AG08396 (cell line): ENCODE measurements at places on chromosomes 4 and X.

GRCh38 chr4:72918362-72918761, 151.2 kb downstream of the COX18 start:
- no peak for DNase-seq

GRCh38 chr4:162683659-162684370, 482.9 kb downstream of the NAF1 start:
- DNase-seq = no peak

DNA sequence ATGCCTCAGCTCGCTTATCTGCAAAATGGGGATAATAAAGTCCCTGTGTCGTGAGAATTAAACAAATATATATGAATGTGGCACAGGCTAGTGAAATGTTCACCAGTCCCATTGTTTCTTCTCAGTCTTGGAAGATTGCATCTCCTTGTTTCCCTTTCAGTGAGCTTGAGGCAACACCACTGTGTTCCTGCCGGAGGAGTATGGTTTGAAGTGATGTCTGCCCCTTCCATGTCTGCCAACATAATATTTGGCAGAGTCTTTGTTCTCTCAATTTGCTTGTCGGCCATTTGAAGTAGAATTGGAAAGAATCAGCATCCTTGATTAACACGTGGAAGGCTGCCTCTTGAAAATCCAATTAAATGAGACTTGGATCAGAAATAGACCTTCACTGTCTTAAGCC, 1088.5 kb upstream of the INTU start:
- DNase-seq = no peak

DNA sequence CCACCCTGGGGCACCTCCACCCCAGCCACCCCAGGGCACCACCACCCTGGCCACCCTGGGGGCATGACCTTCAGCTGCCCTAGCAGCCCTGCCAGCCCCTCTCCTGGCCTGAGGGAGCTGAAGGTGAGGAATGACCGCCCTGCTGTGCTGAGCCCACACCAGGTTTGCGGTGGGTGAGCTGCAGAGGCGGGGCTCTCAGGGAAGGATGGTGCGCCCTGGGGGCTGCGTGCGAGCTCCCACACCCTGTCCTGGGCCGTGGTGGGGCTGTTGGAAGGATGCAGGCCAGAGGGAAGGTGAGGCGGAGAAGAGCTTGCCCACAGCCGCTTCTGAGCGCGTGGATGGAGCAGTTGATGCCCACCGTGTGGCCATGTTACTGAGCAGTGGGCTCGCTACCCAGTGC, 17.7 kb downstream of the UVSSA start:
- no peak for DNase-seq

DNA sequence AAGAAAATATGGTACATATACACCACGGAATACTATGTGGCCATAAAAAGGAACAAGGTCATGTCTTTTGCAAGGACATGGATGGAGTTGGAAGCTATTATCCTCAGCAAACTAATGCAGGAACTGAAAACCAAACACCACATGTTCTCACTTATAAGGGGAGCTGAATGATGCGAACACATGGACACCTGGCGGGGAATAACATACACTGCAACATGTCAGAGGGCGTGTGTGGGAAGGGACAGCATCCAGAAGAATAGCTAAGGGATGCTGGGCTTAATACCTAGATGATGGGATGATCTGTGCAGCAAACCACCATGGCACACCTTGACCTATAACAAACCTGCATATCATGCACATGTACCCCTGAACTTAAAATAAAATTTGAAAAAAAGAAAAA, 19.5 kb upstream of the CNKSR2 start:
- no peak for DNase-seq

GRCh38 chr4:147052361-147052760, 106.7 kb upstream of the TTC29 start:
- no peak for DNase-seq

- no peak for DNase-seq
These were observed 25.3 kb upstream of the NWD2 start for GRCh38 chr4:37219242-37219641.

DNA sequence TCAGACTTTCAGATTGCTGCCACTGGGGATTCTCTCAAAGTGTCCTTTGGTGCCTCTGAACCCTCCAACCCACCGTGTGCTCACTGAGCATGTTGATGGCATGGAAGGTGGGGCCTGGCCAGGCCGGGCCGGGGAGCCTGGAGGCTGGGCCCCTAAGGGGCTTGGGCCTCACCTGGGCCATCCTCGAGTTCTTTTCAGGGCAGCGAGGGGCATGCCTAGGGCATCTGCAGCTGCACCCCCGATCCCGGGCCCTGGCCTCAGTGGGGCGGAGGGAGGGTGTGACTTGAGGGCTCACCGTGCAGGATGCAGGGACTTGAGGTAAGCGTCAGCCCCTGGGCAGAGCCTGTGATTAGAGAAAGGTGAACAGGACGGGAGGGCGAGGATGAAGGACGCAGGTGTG, 1.6 kb upstream of the SH3TC1 start:
- no peak for DNase-seq

DNA sequence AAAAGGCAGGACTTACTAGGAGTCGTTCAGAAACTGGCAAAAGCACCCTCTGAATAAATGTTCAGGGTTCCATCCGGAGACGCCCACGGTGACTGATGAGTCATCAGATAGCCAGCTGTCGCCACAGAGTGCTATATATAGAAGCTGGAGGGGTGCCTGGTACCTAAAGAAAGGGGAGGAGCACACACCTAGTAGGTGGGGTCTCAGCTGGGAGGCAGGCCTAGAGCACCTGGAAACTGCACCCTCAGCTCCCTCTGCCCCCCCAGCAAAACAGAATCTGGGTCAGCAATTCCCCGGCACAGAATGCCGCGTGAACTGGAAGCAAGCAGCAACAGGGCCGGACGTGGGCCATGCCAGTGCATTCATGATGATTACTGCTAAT, 242.0 kb downstream of the BCOR start:
- DNase-seq = peak; percentile 27

DNA sequence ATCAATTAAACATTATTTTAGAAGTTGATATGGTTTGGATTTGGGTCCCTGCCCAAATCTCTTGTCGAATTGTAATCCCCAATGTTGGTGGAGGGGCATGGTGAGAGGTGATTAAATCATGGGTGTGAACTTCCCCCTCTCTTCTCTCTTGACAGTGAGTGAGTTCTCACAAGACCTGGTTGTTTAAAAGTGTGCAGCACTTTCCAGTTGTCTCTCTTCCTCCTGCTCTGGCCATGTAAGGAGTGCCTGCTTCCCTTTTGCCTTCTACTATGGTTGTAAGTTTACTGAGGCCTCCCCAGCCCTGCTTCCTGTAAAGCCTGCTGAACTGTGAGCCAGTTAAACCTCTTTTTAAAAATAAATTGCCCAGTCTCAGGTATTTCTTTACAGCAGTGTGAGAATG, 141.4 kb downstream of the GALNTL6 start:
- DNase-seq = no peak

- DNase-seq = no peak
These were observed 54.3 kb downstream of the WWC2 start for GRCh38 chr4:183153190-183153916.

DNA sequence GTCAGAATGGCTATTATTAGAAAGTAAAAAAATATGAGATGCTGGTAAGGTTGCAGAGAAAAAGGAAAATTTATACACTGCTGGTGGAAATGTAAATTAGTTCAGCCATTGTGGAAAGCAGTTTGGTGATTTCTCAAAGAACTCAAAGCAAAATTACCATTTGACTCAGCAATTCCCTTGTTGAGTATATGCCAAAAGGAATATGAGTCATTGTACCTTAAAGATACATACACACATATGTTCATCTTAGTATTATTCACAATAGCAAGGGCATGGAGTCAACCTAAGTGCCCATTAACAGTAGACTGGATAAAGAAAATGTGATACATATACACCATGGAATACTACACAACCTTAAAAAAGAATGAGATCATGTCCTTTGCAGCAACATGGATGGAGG, 148.2 kb downstream of the COMMD8 start:
- DNase-seq = no peak

DNA sequence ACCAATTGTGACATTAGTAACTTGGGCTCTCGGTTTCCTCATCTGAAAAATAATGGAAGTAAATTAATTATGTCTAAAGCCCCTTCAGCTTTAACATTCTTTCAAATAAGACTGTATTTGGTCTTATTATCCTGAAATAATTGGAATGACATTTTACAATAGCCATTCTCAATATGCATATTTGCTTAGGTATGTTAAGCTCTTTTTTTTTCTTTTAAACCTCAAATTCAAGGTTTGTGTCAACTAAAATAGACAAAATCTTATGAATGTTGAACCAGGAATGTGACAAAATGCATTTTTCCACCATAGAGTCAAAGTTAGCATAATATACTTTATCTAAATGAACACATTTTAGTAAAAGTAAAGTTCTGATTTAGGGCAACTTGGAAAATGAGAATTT, 34.4 kb upstream of the TET2 start:
- no peak for DNase-seq

DNA sequence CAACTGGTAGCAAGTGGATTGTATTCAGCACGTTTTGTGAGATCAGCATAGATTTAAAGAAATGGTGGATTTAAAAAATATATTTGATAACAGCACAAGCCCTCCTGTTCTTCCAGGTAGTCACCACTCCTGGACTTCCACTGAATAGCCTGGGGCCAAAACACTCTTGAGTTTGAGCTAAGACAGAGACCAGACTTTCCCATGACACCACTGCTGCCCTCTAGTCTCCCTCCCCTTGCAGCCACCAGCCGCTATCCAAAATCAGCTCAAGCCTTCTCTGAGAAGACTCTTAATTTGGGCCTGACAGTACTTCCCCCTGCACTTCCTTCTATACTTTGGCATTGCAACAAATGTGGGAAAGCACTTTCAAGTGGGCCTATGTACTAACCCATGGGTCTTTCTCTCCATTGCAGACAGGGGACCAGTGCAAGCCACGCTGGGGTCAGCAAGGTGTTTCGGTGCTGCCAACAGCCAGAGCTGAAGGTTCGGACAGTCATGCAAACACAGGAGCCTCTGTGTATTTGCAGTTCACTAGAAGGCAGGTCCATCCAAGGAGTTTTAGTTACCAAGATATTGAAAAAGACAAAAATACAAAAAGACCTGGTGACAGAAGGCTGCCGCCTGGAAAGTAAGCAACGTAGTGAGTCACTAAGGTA, 40.5 kb upstream of the KLHL13 start:
- no peak for DNase-seq

DNA sequence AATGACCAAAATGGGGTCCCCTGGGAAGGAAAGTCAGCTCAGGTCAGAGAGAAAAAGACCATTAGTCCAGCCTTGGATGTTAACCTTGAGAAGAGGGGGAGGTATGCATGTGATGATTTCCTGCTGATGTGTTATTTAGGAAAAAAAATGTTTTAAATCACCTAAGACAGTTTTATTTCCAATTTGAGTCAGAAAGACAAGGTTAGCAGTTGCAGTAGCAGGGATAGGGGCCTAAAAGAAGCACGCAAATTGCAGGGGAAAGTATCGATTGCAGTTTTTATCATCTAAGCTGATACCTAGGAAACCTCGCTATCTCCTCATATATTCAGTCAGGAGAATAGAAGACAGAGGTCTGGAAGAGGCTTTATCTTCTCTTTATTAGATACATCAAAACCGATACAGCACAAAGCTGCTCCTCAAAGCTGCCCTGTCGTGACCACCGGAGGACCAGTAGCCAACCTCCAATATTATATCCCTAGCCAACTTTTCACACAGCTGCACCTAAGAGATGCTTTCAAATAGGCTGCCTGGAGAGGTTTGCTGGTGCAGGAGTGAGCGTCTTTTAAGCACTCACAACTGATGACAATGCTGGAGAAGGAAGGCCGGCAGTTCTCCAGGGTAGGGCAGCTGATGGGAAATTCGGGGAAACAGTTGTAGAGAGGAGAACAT, 289.4 kb downstream of the INPP4B start:
- no peak for DNase-seq

DNA sequence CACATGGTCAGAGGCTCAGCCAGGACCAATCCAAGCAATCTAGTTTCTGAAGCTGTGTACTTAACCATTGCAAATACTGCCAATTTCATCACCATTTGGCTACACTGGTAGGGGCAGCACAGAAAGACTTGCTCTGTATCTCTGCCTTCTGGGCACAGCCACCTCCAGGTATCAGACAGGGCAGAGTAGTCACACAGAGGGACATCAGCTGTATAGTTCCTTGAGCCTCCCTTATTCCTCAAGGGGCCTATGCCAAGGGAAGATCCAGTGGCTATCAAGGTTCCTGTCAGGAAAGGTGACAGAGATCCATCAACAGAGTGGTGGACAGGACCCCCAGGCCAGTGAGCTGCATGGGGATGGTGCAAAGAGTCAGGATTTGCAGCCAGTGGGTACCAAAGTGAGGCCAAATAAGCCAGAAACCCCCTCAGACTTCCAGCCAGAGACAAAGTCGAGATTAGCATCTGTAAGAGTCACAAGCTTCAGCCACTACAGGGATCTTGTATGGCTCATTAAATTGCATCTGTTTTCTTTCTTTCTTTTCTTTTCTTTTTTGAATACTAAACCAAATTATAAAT, 381.6 kb upstream of the CPEB2 start:
- DNase-seq = no peak

DNA sequence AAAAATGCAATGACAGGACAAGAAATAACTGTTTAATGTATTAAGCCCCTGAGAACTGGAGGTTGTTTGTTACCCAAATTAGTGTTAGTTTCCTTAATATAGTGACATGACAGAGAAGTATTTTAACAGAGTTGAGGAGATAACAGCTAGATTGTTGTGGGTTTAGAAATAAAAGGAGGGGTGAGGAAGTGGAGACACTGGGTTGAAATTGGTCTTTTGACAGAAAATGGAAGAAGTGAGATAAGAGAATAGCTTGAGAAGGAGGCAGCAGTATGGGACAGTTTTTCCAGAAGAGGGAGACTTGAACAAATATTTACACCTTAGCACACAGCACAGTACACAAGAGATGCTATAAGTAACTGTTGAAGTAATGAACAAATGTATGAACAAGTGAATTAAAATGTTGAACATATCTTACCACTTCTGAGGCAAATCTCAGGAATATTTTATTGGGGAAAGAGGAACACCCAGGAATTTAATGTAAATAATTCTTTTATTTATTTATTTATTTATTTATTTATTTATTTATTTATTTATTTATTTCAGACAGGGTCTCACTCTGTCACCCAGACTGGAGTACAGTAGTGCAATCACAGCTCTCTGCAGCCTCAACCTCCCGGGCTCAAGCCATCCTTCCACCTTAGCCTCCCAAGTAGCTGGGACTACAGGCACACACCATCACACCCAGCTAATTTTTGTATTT, 58.0 kb upstream of the EGFL6 start:
- no peak for DNase-seq

DNA sequence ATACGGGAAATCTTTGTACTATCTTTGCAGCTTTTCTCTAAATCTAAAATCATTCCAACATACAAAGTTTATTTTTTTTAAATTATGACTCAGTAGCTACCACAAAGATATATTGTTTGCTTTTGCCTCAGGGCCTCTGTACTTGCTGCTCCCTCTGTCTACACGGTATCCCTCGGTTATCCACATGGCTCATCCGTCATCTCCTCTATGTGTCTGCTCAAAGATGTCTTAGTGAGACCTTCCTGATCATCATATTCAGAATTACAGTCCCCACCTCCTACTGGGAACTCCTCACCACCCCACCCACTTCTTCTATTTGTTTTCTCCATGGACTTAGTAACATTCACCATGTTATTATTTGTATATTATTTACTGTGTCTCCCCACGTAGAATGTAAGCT, 107.8 kb downstream of the PARM1 start:
- no peak for DNase-seq

- DNase-seq = no peak
These were observed 23.5 kb downstream of the NFKB1 start for GRCh38 chr4:102524691-102525090.

GRCh38 chr4:26069218-26069617, 155.2 kb downstream of the SMIM20 start:
- no peak for DNase-seq

GRCh38 chr4:173547889-173548288, 17.9 kb upstream of the HAND2 start:
- no peak for DNase-seq

GRCh38 chr4:166635367-166635766, 598.9 kb downstream of the SPOCK3 start:
- DNase-seq = no peak
